Stimulated activated CD8-positive, alpha-beta memory T cell treated with anti-CD3 and anti-CD28 coated beads, Interleukin-7, amount 100 ng/mL, for 4 hours (primary cell): ENCODE measurements at places on chromosomes 6 and 20.

- no peak for DNase-seq
These were observed 1074.3 kb downstream of the KIF16B start for GRCh38 chr20:15498926-15499325.

DNA sequence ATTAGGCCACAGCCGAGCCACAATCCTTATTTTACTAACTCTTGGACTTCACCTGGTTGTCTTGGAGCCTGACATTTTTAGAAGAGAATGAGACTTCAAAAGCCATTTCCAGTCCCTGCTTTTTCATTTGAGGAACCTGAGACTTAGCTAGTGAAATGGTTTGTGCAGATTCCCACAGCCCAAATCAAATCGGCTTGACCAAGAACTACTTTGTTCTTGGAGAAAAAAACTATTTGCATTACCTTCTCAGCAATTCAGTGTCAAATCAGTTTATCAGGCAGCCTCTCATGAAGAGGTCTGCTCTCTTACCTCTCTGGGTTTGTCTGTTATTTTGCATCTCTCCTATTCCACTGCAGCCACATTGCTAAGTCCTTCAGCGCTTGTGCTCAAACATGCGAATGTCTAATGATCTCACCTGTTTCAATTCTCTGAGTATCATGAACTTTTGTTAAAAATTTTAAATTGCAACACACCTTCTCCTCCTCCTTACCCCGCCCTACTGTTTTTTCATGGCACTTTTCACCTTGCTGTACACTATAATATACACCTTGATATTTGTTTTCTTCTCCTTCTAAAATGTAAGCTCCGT, 573 bp upstream of the IFNGR1 start:
- DNase-seq, result no peak

GRCh38 chr6:26311385-26312095, 53.5 kb upstream of the BTN3A2 start:
- DNase-seq, result no peak

DNA sequence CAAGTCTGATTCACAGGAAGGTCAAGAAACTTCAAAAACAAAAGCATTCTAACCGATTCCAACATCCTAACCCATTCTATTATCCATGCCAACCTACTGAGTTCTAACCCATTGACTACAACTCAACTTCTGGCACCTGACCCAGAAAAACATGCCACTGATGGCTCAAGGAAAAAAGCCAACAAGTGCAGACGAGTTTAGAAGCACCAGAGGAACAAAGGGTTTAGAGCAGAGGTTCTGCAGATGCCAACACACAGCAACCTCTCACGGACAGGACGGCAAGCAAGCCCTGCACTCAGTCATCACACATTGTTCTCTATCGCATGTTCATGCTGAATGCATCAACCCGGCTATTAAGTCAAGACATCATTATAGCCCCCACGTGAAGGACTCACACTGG, 25.2 kb upstream of the MC3R start:
- DNase-seq, result no peak

- no peak for DNase-seq
These were observed 13.8 kb downstream of the SYNJ2 start for GRCh38 chr6:157995458-157995857.
